ENCODE measurements at places on chromosomes 4 and X. TPM values are rescaled to one million over a fixed set of nuclear protein-coding genes. Genes with fewer than 3 reads are reported as not detected.

- DNase-seq: no peak
These were observed 222.8 kb downstream of the NLGN4X start for GRCh38 chrX:6005856-6006255.

GRCh38 chr4:47483745-47484144 lies 1.3 kb upstream of the ATP10D start:
- no peak for DNase-seq

DNA sequence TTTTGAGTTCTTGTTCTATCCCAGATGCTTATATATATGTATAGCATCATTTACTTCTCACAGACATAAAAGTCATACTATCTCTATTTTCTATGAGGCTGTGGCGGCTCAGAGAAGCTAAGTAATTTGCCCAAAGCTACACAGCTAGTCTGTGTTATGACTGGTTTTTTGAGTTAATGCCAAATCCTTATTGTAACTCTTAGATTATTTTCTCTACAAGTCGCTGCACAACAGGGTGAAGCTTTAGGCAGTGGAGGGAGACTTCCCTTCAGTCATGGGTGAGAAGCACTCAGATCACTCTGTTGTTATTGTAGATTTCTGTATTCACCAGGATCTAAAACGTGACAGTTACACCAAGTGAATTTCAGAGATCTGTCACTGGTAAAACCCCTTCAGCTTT lies 48.1 kb downstream of the WWC2 start:
- no peak for DNase-seq

The MAGEA2 gene
- not detected for polyA plus RNA-seq

The XAGE2 gene
- not detected for polyA plus RNA-seq

DNA sequence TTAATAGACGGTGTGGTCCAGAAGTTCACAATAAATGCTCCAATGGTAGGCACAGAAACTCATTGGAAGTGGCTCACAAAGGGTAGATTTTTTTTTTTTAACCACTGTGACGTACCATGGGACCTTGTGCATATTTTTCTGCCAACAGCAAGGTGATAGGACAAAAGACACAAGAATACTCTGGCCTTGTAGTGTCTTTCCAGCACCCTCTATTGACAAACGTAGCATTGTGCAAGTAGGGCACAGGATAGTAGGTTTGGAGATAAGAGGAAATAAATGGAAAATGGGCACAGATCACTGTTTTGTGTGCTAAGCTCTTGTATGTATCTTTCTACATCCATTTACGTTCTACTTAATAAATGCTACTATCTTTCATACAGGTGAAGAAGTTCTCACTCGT lies 2054.9 kb downstream of the PCDH7 start:
- DNase-seq: no peak

DNA sequence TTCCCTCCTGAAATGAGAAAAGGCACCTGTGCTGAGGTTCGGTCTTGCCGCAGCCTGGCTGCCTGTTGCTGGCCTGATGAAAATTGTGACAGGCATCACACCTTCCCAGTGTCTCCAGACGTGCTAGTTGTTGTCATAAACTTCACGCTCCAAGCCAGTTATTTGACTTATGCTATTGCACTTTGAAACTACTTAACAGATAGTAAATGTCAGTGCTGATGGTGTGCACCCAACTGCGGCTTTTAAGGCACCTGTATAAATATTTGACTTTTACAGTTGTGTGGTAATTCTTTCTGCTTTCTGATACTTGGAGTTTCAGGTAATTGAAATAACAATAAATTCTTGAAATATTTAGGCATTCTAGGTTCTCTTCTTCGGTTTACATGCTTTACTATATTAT lies 1.8 kb downstream of the WWC2 start:
- no peak for DNase-seq

- DNase-seq: no peak
These were observed 178.2 kb upstream of the HCCS start for GRCh38 chrX:10932842-10933440.

DNA sequence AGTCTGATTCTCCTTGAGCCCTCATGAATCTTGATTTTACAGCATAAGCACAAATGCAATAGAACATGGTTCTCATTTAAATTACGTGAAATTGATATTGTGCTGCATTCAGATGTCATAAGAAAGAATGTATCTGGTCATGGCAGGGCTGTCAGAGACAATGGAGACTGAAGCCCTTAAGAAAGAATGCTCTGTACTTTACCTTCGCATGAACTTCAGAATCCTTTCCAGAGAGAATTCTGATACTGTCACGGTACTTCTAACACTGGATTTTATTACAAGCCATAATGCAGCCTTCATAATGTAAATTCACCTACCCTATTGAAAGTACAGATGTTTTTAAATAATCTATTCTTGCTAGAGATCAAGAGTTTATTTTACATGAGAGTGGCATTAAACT lies 677.9 kb upstream of the ADGRL3 start:
- no peak for DNase-seq

GRCh38 chr4:88736264-88736663 lies 38.6 kb upstream of the NAP1L5 start:
- DNase-seq: no peak

The VEGFC gene
- polyA plus RNA-seq: 17.4 TPM

- no peak for DNase-seq
These were observed 2.0 kb downstream of the DHX15 start for GRCh38 chr4:24582235-24582832.

The TGIF2LX gene
- polyA plus RNA-seq: not detected

DNA sequence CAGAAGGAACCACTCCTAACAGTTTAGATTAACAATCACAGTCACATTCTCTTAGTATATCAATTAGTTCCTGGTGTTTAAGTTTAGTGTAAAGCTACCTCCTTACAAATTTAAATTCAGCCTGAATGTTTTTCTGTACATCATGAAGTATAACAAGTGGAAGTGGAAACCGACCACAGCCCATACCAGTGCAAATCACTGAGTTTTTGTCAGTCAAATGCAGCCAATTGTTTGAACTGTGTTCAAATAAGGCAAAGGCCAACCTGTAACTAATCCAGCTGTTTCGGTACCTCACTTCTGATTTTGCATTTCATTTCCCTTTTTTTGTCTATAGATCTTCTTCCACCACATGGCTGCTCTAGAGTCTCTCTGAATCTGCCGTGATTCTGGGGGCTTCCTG lies 1215.3 kb downstream of the PCDH18 start:
- DNase-seq: no peak

DNA sequence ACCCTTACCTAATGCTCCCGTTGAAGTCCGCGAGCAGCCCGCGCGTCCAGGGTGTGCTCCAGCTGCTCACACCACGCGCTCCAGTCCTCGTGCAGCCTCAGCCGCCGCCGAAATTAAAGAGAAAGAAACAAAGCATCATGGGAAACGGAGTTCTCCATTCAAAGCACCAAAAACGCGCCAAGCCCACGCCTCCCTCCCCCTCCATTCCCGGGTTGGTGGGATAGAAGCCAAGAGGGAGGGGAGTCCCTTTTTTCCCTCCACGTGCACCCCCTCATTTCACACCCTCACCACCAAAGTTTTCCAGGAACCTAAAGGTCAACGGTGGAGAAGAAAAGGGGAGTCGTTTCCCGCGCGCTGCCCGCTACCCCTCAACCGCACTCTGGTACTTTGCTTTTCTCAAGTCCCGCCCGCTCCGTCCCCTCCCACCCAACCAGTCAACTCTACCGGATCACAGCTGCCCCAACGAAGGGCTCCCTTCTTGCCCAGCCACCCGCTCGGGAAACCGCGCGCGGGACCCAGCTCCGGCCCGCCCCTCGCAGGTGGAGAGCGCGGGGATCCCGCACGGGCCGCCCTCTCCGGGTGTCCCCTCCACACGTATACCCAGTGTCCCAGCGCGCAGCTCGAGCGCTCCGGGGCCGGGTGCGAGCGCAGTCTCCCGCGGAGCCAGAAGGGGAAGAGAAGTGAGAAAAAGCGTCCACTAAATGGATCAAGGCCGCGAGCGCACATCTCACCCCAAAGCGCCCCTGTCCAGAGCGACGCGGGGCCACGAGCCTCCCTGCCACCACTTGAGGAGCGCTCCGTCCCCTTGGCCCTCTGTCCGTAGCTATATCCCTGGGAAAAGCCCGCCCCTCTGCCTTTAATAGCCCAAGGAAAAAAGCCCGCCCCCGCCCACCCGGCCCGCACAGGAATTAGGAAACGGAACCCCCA lies 65.1 kb upstream of the CCDC160 start:
- no peak for DNase-seq

All from right renal cortex interstitium (tissue), 3 donors.